IPS DF 6.9 (cell line): ENCODE measurements at places on chromosomes 3 and 15.

DNA sequence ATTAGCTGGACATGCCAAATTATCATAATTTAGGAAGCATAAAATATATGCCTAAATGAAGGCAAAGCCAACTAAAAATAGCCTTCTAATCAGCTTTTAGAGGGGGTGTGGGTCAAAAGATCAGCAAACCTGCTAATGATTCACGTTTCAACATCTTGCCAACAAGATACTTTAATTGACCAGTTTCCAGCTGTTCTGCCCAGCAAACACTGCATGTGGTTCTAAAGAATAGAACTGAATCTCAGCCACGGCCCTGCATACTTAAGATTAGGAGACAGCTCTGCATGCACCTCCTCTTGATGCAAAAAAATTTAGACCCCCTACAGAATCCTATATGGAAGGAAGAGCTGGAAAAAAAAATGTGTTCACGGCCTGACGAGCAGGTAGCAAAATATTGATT, 500.5 kb downstream of the TBL1XR1 start:
- DNase-seq: no peak

DNA sequence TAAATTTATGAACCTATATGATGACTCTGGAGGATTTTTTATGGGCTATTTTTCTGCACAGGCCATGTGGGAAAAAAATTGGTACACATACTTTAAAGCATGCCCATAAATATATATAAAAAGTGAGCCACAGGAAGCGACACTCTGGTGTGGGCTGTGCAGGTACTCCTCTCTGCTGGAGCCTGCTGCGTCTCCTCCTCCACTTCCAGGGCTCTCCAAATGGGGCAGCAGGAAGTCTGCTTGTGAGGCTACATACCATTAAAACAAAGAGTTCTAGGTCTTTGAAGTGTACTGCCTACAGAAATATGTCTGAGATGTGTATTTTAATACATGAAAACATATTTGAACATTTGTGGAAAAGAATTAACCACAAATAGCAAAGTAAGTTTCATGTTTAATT, 135.1 kb downstream of the CTNNB1 start:
- no peak for DNase-seq

DNA sequence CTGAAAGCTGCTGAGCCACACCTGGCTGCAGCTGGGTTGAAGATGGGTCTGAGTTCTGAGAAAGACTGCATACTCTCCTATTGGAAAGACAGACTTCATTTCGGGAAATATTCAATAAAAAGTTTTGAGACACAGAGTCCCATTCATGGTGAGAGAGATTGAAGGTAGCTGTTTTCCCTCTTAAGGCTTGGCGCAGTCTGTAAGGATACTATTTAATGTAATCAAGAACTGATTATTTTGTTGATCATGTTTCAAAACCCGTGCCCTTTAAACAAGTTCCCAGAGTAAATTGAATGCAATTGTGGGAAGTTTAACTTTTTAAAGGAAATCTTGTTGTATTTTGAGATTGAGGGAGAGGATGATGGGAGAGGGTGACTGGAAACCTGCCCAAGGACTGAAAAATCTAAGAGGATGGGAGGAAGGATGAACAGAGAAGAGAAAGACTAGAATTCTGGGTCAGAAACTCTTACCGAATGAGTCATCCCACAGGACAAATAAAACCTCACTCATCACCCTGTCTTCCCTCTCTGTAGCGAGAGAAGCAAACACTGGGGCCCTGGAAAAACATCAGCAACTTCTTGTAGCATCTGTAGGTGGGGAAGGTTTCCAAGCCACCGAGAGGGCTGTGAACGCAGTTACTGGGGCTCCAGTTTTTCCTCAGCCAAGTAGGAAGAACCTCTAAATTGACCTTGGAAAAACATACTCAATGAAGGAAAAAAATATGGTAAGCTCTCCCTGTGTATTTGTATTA, 193.2 kb upstream of the TPRG1 start:
- DNase-seq: no peak

DNA sequence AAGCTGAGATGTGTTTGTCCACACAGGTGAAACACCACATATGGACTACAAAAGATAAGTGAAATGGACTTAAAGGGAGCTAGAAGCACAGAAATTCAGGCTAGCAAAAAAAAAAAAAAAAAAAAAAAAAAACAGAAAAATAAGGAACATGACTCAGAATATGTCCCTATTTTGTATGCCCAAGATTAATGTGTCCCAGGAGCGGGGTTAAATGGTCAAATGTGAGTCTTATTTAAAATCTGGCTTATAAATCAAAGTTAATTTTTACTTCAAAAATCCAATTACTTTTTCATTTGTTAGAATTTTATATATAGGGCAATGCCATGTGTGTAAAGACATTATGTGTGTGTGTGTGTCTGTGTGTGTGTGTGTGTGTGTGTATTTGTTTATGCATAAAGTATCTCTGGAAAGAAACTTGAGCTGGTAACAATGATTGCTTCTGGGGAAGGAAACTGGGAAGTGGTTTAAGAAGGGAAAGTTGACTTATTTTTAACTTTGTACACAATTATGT, 986.5 kb downstream of the ROBO2 start:
- DNase-seq: no peak

DNA sequence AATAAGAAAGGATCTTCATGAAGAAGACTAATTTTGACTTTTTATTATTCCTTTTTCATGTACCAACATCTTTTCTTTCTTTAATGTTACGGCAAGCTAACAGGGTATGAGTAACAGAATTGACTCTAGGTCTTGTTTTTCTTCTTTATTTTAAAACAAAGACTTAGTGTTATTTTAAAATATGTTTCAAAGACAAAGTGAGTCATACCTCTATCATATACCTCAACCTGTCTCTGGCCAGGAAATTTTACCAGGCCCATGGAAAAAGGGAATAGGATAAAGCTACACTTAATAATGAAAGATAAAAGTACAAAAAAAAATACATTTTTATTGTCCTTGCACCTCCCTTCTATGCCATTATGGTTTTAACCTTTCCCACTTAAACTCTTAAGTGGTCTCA, 57.4 kb downstream of the ZNF148 start:
- DNase-seq: no peak

- DNase-seq: no peak
These were observed 311.6 kb upstream of the CNTN4 start for GRCh38 chr3:1787094-1787493.

- DNase-seq: no peak
These were observed 37.9 kb downstream of the LIPC start for GRCh38 chr15:58469432-58470353.
